ENCODE measurements at places on chromosomes 2 and 18.

- DNase-seq = no peak
These were observed 479 bp downstream of the RNMT start for GRCh38 chr18:13726972-13727331.

- no peak for DNase-seq
These were observed 35.9 kb upstream of the CTIF start for GRCh38 chr18:48502906-48503305.

GRCh38 chr18:77632758-77633157 is 383.1 kb downstream of the GALR1 start:
- no peak for DNase-seq

- peak; percentile 59 for DNase-seq
These were observed 38.3 kb downstream of the TTC32 start for GRCh38 chr2:19863303-19864041.

DNA sequence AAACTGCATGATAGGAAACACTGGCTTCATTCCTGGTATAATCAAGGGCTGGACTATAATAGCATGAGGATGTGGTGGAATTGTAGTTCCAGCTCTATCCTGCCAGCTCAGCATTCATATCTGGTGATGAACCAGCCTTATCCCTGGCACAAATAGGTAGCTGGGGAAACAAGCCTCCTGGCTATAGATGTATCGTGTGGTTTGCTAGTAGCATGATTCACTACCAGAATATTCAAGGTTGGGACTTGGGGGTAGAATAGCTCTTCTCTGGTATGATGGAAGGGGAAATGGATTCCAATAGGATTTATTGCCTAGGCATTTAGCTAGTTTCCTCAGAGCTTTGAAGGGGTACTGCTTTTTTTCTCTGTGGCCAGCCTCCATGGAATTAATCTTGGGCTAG is 532.8 kb downstream of the FBXO15 start:
- peak; percentile 94 for DNase-seq

DNA sequence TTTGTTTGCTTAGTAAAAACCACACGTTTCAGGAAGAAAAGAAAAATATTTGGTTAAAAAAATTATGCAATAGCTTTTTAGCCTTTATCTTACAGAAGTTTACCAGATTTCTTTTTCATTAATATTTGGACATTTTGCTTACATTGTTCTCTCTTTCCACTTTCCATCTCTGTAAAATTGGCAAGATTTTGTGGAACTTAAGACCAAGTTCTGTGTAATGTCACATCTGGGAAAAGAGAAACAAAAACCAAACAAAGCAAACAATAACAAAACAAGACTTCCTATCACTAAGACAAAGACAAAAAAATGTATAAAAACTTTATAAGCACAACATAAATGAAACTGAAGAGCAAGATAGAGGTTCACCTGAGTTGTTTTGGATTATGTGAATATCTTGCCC is 1392.1 kb upstream of the CELF4 start:
- no peak for DNase-seq

GRCh38 chr18:80109676-80110078 is 615 bp downstream of the ADNP2 start:
- DNase-seq = peak; percentile 26

GRCh38 chr2:88168386-88168785 is 1.8 kb upstream of the THNSL2 start:
- no peak for DNase-seq

- peak; percentile 18 for DNase-seq
These were observed 11.5 kb upstream of the CELF4 start for GRCh38 chr18:37577051-37577611.

DNA sequence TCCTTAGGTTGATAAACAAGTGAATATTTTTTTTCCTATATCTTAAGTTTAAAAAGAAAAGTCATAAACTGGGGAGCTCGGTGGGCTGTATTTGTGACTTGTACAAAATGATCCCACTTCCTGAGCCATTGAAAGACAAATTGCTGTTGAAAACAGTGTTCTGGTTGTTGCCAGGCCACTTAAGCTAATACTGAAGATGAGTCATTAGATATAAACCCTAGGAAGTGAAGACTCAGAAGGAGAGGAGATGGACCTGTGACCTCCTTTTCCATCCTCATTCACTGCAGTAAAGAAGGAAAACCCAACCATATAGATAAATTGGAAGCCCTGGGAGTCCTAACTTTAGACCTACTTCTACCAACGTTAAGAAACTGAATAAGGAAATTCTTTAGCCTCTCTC is 46.2 kb upstream of the SERPINE2 start:
- DNase-seq = peak; percentile 52

GRCh38 chr18:76445275-76445674 is 49.8 kb downstream of the ZNF516 start:
- DNase-seq = peak; percentile 87

GRCh38 chr18:7743256-7743655 is 176.1 kb downstream of the PTPRM start:
- no peak for DNase-seq

DNA sequence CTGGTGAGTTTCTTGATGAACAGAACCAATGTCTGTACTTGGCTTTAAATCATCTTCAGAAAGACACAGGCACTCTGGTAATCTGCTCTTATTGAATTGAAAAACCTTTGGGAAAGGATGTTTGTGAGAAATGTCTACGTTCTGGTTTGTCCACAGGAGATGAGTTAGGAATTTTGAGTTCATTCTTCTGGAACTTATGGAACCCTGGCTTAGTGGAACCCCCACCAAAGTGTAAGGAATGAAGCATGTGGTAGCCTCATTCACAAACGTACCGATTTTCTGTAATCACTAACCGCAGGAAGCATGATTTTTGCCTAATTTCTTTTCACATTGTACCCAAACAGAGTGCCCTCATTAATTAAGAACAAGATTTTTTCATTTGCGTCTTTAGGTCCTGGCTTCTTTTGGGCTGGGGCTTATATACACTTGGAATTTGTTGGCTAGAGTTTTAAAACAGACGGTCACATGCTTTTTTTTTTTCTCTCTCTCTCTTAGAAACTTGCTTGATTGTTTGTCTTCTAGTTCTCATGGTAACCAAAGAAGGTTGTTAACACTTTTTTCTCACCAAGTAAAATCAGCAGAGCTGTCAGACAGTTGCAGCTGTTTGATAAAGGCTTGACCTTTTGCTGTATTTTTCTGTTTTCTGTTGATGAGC is 314.1 kb upstream of the THUMPD2 start:
- peak; percentile 32 for DNase-seq

DNA sequence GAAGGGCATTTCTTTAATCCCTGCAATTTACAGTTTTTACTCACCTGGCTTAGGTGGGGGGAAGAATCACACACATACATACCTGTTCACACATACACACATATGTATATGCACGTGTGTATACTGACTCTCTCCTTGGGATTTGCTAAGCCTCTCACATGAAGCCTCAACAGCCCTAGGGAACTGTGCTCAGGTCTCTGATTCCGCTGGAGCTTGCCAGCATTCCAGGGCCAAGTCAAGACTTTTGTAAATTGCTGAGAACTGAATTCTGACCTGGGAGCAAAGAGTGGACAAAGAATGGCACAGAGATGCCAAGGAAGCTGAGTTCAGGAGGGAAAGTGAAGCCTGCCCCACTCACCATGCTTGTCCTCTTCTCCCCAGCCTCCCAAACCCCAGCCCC is 177.3 kb downstream of the TMEM247 start:
- peak; percentile 61 for DNase-seq

DNA sequence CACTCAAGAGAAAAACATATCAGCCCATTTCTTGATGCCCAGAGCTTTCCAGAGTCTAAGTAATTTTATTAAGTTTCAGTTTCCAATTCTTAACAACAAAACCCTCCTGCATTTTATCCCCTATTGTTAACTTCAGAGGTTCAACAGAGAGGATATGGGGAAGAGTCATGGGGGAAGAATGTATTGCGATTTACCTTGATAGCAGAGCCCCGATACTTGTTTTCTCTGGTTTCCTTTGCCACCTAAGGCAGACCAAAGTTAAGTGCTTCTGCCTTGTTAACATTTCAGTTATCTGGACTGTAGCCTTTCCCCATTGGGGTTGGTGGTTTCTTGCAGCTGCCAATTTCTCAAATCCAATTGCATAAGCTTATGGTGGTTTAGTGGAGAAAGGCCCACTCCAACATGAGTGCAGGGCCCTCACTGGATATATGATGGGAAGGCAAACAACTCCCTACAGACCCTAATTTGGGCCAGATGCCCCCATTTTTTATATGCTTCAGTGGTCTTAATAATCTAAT is 82.0 kb upstream of the ITGB6 start:
- DNase-seq = peak; percentile 68

DNA sequence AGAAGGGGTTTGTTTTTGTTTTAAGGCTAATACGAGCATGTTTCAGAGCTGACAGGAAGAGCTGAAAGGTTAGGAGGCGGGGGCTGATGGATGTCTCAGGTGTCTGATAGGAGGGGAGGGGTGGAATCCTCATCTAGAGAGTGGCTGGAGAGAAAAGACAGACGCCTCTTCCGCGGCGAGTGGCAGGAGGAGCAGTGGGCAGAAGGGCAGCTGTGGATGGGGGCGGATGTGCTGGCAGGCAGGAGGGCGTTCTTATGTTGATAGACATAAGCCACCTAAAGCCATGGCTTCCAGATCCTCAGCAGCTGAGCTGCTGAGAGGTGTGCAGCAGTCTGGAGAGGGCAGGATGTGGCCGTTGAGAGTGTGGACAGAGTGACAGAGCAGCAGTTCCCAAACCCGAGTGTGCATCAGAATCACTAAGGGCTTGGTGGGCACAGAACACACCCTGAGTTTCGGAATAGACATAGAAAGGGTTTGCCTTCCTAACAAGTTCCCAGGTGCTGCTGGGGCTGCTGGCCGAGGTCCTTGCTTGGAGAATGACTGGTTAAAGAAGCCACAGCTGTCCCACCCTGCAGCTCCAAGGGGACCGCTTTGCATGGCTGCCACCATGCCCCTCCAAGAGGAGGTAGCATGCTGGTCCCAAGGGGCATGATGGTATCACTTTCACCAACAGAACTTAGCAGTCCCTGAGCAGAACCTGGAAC is 3.0 kb upstream of the ITM2C start:
- DNase-seq = no peak

GRCh38 chr2:23477392-23477791 is 92.4 kb downstream of the KLHL29 start:
- DNase-seq = no peak

DNA sequence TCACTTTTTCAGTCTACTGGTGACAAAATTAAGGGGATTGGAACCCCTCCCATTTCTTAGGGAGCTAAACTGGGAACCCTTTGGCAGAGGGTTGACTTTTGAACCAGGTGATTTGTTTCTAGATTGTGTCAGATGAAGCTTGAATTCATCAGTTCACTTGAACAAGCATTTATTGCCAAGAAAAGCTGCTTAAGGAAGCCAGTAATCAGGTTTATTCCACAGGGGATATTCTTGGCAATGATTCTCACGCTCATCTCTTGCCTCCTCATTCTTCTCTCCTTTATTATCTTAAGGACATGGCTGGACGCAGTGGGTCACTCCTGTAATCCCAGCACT is 101.0 kb downstream of the ALPK2 start:
- peak; percentile 67 for DNase-seq

GRCh38 chr2:113698892-113699447 is 57.5 kb downstream of the SLC35F5 start:
- DNase-seq = no peak

GRCh38 chr2:203840655-203841205 is 26.8 kb upstream of the CTLA4 start:
- no peak for DNase-seq

DNA sequence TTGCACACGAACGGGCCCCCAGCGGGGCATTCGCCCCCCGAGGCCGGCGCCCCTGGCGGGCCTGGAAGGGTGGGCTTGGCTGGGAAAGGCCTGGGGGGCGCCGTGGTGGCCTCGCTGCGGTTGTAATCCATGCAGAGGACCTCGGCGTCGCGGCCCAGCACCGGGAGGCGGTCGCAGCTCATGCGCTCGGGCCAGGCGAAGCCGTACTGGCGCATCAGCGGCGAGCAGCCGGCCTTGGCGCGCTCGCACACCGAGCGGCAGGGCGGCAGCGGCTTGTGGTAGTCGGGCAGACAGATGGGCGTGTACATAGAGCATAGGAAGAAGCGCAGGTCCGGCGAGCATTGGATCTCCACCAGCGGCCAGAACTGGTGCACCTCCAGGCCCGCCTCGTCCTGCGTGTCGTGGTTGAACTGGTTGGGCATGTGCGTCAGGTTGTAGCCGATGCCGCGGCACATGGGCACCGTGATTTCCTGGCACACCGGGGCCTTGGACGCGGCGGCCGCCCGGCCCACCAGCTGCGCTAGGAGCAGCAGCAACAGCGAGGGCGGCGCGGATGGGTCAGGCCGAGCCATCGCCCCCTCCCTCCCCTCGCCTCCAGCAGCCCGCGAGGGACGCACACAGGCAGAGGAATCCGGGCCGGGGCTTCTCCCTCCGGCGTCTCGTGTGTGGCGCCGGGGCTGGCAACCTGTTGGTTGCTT is 1.4 kb downstream of the FZD5 start:
- peak; percentile 39 for DNase-seq

GRCh38 chr2:8394131-8394530 is 287.7 kb upstream of the ID2 start:
- DNase-seq = no peak

- DNase-seq = peak; percentile 66
These were observed 267.7 kb upstream of the SIX2 start for GRCh38 chr2:45276914-45277313.

DNA sequence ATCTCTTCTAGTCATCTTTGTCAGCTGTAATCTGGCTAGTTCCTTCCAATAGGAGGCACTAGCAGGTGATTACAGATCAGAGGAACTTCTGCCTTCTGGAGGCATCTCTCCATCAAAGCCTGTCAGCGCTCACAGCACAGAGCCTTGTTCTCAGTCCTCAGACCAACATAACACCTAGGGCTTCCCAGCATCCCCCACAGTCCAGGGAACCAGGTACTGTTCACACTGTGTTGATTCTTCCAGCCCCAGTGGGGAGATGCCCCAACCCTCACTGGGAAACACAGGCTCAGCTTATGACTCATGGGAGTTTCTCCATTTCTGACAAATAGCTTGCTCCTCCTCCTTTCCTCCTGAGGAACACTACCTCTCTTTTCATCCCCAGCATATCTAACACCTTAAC is 601.7 kb downstream of the CBLN2 start:
- DNase-seq = no peak

GRCh38 chr2:54550547-54550946 is 94.4 kb downstream of the SPTBN1 start:
- no peak for DNase-seq

DNA sequence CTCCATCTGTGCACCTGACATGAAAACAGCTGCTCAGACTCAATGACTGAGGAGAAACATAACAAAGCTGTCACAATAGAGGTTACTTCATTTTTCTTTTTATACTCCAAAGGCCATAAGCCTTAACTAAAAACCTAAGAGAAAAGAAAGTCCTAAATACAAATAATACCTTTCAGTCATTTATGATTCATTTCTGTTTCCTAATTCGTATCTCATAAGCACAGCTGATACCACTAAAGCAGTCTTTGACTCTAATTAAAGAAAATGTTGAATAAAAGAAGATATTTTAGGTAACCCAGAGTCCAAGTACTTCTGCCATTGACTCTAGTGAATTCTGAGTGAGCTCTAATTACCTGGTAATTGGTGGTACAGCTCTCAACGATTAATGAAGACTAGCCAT is 20.6 kb downstream of the NEMP2 start:
- no peak for DNase-seq

DNA sequence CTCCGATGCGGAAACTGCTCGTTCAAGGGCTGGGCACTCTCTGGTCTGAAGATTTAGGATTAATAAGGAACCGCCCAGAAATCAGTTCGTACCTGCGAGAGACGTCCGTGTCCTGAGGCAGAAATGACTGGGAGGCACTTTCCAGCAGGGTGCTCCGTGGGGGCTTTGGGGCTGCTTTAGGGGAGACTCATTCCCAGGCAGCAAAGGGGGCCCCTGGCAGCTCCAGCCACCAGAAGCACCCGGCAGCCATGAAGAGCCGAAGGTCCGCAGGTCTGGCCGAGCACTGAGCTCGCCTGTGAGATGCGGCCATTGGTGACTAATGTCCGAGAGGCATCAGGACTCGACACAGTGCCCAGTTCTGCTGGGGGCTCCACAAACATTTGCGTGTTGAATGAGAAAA is 20.9 kb downstream of the KCNG2 start:
- DNase-seq = no peak

Data from fibroblast of the aortic adventitia (primary cell).